Gastroesophageal sphincter (tissue), 4 donors: ENCODE measurements at places on chromosomes 2 and 18.

- ATAC-seq: no peak
These were observed 70.5 kb downstream of the CLHC1 start for GRCh38 chr2:55161295-55162210.

DNA sequence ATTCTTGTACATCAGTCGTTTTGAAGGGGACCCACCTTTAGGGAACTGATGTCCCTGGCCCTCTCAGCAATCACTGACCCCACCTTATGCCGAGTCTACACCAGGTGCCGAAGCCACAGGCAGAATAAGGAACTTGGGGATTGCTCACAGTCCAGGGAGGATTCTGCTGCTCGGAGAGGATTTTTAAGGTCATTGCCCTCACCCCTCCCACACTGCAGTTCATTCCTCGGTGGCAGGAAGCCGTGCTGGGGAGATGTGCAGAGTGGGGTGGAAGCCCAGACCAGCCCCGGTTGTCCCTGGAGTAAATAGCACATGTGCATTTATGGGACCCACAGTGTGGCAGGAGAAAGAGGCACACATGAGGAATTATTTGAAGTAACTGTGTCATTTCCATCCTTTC is 50.4 kb downstream of the PLB1 start:
- no peak for ATAC-seq

DNA sequence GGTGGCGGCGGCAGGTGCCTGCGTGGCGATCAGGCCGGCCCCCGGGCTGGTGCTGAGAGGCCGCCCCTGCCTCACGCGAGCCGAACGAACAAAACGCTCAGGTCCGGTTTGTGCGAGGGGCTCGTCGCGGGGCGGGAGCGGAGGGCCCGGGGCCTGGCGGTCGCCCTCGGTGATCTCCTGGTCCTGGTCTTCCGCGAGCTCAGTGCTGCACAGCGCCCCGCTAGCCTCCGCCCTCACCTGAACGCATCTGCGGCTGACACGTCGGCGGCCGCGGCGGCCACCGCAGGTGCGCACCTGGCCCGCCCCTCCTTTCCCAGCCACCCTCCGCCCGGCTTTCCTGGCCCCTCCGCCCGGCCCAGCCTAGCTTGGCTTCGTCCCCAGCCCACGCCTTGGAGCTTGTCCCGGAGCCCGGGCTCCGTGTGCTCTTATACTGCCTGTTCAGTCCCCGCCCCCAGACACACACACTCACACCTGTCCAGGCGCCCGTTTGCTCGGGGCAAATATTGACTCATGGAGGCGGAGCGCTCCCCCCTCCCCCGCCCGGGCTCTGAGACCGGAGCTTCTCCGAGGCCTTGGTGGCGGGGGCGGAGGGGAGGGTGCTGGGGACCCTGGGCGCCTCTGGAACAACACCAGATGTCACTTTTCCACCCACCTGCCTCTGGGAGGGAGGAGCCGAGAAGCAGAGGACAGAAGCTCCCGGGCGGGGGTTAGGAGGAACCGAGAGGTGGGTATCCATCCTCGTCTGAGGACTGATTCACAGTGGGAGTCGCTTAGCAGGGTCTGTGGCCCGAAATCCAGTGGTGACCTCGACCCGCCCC is 8.6 kb upstream of the CRYBA2 start:
- no peak for ATAC-seq

GRCh38 chr18:23612434-23613090 is 26.3 kb upstream of the NPC1 start:
- ATAC-seq: no peak

- no peak for ATAC-seq
These were observed 1177.4 kb upstream of the LRRTM1 start for GRCh38 chr2:81481994-81482368.

DNA sequence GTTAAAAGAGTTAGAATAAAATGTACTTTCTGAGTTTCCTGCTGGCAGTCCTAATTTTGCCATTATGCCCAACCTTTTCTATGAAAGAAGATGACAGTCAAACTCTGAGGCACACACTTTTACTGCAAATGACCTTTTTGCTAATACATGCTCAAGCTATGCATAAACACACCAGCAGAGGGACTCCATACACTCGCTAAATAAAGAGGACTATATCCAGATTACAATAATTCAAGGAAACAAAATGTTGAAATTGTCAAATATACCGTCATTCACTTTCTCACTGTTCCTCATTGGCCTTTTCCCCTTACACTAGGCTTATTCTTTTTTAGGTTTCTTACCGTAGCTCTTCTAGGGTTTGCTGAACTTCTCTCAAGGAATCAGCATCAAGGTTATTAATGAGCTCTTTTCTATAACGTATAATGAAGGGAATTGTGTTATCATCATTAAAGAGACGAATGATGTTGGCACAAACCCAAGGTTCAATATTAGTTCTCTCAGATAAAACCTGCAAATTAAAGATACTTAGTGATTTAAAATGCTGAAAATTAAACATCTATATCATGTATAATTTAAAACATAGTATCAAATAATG is 25.7 kb downstream of the SRBD1 start:
- ATAC-seq: peak; percentile 66

- no peak for ATAC-seq
These were observed 17.0 kb upstream of the MAPRE2 start for GRCh38 chr18:35024196-35024595.

DNA sequence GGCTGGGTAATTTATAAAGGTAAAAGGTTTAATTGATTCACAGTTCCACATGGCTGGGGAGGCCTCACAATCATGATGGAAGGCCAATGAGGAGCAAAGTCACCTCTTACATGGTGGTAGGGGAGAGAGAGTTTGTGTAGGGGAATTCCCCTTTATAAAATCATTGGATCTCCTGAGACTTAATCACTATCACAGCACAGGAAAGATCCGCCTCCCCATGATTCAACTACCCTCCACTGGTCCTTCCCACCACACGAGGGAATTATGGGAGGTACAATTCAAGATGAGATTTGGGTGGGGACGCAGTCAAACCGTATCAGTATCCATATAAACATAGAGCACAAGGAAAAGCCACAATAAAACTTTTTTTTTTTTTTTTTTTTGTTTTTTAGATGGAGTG is 172.6 kb upstream of the PIEZO2 start:
- ATAC-seq: no peak

DNA sequence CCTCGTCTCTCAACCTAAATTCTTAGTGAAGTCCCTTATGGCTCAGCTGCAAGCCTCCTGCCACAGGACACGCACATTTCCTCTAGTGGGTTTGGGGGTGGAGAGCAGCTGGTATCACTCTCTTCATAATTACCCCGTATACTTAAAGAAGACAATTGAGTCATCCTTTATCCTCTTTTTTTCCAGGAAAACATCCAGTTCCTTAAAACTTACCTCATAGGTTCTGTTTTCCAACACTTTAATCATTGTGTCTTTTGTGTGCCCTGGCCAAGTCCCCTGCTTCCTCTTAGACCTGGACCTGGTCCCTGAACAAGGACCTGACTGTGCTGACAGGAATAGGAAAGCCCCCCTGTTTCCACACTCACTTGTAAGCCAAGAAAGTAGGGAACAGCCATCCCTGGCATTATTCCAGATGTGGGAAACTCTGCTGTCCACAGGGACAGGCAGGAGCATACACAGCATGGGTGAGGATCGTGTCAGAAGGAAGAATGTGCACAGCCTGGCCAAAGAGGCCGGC is 42.3 kb upstream of the MYO1B start:
- ATAC-seq: peak; percentile 74

DNA sequence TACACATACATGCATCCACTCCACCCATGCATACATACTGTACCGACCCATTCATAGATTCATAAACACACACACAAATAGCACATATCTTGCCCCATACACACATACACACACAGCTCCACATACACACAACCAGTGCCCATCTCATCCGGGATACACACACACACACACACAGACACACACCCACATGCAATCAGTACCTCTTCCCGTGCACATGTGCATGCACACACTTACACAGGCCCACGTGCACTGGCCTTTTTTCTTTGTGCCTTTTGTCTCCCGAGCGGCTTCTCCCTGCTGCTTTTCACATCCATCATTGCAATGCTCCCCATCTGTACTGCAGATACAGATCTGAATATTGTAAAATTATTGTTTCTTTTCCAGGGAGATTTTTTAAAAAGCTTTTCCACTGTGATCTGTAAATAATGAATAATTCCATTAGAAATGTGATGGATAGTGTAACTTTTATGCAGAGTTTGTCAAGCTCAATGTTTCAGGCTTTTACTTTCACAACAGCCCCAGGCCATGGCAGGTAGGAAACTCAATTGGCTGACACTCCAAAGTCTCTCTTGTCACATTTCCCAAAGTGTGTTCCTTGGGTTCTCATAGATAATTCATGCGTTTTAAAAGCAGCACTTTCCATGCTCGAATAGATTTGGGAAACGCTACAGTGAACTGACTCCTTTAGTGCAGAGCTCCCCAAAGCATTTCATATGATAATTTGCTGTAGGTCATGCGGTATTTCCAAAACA is 393.5 kb downstream of the CTNNA2 start:
- no peak for ATAC-seq

DNA sequence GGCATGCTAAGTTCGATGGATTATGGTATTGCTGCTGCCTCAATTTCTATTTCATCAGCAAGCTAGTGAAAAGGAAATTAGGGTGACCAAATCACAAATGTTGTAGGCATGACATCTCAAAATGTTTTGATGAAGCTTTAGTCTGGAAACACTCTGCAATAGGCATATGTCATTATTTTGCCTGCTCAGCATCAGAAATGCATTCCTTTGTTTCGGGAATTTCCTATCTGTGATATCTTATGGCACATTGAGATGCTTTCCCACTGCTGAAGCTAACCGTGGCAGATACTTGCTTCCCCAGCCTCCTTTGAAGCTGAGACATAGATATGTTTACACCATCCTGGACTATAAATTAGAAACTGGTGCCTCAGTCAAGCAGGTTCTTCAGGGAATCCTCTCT is 119.7 kb downstream of the CDC42EP3 start:
- no peak for ATAC-seq

GRCh38 chr18:2096551-2096950 is 474.8 kb downstream of the METTL4 start:
- ATAC-seq: no peak

DNA sequence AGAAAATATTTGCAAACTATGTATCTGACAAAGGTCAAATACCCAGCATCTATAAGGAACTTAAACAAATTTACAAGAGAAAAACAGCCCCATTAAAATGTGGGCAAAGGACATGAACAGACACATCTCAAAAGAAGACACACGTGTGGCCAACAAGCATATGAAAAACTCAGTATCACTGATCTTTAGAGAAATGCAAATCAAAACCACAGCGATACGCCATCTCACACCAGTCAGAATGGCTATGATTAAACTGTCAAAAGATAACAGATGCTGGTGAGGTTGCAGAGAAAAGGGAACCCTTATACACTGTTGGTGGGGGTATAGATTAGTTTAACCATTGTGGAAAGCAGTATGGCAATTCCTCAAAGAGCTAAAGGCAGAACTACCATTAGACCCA is 64.3 kb upstream of the RBMS1 start:
- no peak for ATAC-seq

DNA sequence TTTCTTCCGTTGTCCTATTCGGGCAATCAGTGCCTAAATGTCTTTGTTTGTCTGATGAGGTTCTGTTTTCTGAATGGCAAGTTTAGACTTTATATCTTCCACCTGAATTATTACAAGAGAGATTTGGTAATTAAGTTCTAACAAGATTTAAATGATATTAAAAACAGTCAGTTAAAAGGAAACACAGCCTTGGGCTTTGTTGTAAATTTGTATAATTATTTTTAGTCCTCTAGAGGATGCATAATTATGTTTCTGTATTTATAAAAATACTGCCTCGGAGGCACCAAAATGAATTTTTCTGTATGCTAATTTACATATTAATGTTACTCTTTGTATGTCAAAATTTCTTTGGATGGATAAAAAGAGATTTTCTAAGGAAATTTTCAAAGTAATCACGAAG is 136.7 kb downstream of the CDCA7 start:
- no peak for ATAC-seq

DNA sequence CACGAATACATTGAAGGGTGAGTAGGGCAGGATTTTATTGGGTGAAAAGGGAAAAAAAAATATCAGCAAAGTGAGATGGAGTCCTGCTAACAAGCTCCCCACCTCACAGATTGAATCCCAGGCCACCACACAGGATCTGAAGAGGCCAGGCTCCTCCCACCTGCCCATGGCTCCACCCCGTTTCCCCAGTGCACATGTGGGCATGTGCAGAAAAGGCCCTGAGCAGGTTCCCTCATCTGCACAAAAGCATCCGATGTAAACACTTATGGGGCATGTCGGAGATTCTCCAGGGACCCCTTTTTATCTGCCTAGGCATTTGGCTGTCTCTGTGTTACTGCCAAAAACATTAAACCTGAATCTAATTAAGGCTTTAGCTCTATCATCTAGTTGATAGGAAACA is 35.2 kb downstream of the SKA1 start:
- ATAC-seq: no peak

GRCh38 chr18:31303771-31304170 is 14.2 kb upstream of the DSG1 start:
- no peak for ATAC-seq

- ATAC-seq: no peak
These were observed 70.1 kb downstream of the PLEKHA3 start for GRCh38 chr2:178550352-178550751.

DNA sequence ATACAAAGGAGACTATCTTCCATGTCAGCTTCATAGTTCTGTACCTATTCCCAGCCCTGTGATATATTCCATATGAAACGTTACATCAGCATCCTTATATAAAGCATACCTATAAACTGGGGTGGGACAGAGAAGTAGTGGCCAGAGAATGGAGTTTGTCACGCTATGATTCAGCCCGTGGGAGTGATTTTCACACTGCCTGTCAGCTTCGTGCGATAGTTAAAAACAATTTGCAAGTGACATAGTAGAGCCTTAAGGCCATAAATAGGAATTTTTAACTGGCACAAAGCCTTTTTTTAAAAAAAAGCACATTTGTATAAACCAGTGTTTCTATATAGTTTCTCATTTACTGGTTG is 30.2 kb downstream of the PKP4 start:
- ATAC-seq: no peak

DNA sequence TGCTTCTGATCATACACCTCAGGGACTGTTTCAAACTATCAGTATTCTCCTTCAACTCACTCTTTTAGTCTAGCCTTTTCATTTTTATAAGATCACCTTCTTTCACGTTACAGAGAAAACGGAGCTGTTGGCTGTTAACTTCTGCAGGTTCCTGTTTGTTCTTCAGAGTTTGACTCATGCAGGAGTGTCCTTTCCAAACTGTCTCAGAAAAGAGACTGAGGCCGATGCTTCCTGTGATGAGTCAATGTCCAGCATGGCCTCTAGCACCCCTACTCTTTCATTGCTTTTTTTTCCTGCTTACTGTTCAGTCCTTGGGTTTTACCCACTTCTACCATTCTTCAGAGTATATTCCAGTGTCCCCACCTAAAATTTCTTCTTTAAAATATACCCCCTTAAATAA is 240.8 kb upstream of the RGPD4 start:
- ATAC-seq: no peak

DNA sequence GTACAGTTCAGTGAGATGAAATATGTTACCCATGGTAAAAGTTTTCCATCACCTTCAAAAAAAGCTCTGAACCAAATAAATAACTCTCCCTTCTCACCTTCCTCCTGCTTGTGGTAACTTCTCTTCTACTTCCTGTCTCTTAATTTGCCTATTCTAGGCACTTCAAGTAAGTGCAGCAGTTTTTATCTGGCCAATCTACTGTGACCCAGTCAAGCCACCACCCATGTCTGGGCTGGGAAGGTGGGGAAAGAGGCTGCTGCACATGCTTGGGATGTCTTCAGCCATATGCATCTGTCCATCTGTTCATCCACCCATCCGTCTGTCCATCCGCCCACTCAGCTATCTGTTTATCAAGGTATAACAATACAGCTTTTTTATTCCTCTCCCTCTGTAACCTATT is 31.6 kb downstream of the ZNF532 start:
- no peak for ATAC-seq

GRCh38 chr18:57439609-57439968 is 4.4 kb downstream of the ONECUT2 start:
- no peak for ATAC-seq
